ENCODE measurements at places on chromosomes 4 and X.
A peak's percentile ranks its signal among the peaks of the same experiment; 100 is the strongest.

DNA sequence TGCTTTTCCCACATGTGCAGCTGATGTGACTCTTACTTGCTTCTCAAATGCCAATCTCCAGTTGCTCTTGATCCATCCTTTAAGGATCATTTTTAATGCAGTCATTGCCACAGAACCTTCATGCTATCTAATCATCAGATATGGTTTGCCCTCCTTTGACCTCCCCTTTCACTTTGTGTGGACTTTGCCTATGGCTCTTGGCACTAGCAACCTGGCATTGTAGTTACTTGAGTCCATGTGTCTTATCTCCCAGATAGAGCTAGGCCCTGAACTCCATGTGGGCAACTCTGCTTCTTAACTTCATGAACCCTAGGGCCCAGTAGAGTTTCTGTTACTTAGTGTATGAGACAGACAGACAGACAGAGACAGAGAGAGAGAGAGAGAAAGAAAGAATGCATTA is 41.6 kb downstream of the MTM1 start:
- peak; percentile 4 for DNase-seq

DNA sequence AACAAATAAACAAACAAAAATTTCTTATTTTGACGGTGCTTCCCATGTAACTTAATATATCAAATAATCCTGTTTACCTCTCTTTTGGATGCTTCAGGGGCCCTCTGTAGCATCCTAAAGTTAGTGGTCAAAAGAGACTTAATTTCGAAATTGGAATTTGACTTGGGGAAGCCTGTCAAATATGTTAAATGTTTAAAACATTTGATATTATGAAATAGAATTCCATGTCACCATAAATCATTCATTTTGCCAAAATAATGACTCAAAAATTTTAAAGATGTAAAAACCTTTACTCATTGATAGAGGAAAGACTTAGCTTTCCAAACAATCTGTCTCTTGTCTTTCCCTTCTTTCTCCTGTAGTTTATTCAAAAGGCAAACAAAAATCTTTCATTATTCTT is 20.6 kb upstream of the TEX13A start:
- no peak for DNase-seq

- DNase-seq, result peak; percentile 56
Observed at GRCh38 chr4:15729910-15730533, 27.2 kb downstream of the BST1 start.

- peak; percentile 35 for DNase-seq
Observed at GRCh38 chr4:96602661-96603060, 762.8 kb downstream of the PDHA2 start.

- DNase-seq, result no peak
Observed at GRCh38 chrX:122591546-122591945, 592.5 kb upstream of the GRIA3 start.

- no peak for DNase-seq
Observed at GRCh38 chr4:3240936-3241522, 7.9 kb upstream of the MSANTD1 start.

- no peak for DNase-seq
Observed at GRCh38 chr4:60565558-60565957, 634.6 kb upstream of the ADGRL3 start.

DNA sequence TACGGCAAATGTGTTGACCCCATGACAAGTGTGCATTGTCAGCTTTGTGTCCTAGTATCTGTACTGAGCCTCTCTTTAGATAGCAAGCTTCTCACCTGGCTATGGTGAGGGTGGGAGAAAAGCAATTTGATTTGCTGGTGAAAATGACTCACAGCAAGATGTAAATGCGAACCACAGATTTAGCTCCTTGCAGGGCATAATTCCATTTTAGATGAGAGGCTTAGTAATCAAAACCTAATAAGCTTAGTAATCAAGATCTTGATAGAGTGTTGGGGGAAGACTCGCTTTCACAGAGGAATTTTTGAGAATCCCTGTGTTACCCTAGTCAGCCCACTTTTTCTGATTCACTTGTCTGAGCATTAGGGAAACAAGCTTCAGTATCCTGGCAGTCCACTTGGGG is 7.7 kb upstream of the OCIAD2 start:
- DNase-seq, result peak; percentile 48

DNA sequence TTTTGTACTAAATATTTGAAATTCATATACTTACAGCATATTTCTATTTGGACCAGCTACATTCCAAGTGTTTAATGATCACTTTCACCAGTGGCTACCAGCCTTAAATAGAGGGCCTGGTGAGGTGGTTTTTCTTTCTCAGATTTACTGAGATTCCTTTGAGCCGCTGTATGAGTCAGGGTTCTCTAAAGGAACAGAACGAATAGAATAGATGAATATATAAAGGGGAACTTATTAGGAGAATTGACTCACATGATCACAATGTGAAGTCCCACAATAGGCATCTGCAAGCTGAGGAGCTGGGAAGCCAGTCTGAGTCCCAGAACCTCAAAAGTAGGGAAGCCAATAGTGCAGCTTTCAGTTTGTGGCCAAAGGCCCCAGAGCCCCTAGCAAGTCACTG is 146.2 kb upstream of the TLL1 start:
- DNase-seq, result peak; percentile 86

GRCh38 chrX:68839771-68840170 is 10.9 kb downstream of the EFNB1 start:
- DNase-seq, result no peak

DNA sequence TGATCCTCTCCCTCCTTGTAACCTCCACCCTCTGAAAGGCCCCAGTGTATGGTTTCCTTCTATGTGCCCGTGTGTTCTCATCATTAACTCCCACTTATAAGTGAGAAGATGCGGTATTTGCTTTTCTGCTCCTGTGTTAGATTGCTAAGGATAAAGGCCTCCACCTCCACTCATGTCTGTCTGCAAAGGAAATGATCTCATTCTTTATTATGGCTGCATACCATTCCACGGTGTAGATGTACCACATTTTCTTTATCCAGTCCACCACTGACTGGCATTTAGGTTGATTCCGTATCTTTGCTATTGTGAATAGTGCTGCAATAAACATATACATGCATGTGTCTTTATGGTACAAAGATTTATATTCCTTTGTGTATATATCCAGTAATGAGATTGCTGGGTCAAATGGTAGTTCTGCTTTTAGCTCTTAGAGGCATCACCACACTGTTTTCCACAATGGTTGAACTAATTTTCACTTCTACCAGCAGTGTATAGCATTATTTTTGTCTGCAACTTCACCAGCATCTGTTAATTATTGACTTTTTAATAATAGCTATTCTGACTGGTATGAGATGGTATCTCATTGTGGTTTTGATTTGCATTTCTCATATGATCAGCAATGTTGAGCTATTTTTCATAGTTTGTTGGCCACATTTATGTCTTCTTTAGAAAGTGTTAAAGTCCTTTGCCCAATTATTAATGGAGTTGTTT is 1030.9 kb downstream of the FSTL5 start:
- DNase-seq, result no peak

GRCh38 chr4:39476187-39476895 is 17.5 kb downstream of the LIAS start:
- DNase-seq, result no peak

Measured in M059J (cell line).